ENCODE measurements at places on chromosomes 6 and 20.

DNA sequence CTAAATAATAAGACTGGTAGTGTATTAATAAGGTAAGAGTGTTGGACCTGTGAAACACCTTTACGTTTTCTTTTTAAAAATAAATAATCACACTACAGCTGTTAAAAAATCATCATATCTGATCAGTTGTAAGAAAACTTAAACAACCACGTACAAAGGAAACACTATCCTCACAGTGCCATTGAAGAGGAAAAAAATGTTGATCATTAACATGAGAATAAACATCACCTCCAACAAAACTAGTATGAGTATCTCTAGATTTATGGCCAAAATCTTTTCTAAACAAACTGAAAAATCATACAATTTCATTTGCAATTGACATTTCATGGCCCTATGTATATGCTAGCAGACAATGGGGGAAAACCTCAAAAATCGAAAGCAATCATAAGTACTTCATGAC lies 590 bp downstream of the EYS start:
- DNase-seq: no peak

- no peak for DNase-seq
These were observed 114.3 kb downstream of the DST start for GRCh38 chr6:56528412-56528841.

DNA sequence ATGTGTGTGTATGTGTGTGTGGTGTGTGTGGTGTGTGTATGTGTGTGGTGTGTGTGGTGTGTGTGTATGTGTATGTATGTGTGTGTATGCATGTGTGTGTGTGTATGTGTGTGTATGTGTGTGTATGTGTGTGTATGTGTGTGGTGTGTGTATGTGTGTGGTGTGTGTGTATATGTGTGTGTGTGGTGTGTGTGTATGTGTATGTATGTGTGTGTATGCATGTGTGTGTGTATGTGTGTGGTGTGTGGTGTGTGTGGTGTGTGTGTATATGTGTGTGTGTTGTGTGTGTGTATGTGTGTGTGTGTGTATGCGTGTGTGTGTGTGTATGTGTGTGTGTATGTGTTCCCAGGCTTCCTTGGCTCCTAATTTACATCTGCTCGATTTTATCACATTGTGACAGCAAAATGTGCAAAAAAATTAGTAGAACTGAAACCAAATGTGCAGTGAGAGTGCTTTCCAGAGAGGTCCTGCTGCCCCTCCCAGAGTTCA lies 234.5 kb downstream of the BMP7 start:
- no peak for DNase-seq

- no peak for DNase-seq
These were observed 37.3 kb downstream of the TRAM2 start for GRCh38 chr6:52539607-52540006.

- no peak for DNase-seq
These were observed 12.9 kb downstream of the TPMT start for GRCh38 chr6:18141805-18142590.

DNA sequence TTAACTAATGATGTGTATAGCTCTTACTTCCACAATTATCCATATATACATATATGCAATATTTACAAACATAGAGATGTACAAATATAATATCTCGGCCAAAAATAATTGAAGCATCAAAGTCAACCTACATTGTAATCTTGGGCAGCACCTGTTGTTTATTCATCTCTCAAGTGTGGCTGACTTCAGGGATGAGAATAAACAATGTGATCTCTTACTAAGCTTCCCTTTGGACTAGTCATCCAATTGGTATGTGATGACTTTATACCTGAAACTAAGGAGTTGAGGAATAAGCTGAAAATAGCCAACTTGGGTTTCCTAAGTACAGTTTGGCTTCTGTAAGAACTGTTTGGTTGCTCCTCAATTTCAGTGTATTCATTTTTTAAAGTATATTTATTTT lies 256.6 kb downstream of the KHDC1L start:
- no peak for DNase-seq

DNA sequence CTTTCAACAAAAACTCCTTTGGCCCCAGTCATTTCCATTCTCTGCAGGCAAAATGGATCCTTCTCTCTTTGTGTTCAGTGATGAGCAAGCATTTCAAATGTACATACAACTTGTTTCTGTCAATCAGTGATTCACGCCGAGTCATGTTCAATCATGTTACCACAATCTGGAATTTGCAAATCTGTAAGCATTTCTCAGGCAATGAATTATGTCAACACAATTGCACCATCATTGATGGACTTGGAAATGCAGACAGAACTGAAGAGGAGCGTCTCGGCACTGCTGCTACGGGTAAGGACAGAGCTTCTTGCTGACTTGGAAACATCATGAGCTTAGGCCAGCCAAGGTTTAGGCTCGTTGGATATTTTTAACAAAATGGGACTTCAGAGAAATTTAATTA lies 132.8 kb upstream of the AGPAT4 start:
- no peak for DNase-seq

DNA sequence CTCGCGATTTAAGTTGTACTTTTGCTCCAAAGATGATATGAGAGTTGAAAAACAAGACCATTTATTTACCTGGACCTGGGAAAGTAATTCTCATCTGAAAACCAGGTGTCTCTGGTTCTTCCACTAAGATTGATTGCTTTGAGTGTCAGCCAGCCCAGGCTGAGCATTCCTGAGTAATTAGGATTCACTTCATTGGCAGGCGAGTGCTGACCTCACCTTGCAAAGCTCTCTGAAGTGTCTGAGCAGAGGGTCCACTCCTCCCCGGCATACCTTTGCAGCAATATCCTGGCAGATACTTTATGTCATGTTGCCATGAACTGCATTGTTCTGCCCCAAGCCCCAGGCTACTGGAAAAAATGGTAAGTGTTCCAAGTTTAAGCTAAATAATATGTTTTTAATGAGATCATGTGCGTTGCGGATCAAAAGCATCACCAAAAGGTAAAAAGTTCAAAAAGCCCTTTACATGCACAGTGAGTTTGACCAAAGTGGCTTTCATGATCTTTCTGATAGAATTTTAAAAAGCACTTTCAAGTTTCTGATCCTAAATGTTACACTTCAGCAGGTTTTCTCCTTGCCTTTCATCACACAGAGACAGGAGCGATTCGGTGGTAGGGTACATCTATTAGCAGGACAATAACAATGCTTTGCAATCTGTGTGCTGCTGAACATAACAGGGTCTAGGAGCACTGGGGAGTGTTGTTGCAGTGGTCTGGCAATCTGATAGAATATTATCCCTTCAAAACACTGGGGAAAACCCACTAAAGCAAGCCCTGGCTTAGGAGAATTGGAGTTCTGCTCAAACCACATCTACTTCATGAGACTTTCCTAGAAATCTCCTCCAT lies 127.8 kb upstream of the EEF1E1 start:
- no peak for DNase-seq

- no peak for DNase-seq
These were observed 82.6 kb downstream of the INSM1 start for GRCh38 chr20:20450521-20450920.

GRCh38 chr6:75143191-75143590 lies 62.7 kb downstream of the COL12A1 start:
- no peak for DNase-seq

DNA sequence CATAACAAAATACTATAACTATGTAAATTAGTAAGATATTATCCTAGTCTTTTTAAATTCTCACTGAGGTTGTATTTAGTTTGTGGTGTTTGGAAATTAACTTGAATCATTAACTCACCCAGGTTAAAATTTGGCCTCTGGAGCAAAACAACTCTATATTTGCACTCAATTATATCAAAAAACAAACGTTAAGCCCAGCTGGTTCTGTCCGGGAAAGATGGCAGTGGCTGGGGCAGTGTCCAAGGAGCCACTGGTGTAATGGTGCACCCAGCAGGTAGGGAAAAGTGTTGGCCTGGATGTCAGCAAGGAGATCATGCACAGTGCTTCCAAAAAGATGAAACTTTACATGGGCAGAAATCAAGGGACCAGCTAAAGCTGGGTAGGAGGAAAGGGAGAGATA lies 285.3 kb upstream of the CITED2 start:
- DNase-seq: no peak

- DNase-seq: no peak
These were observed 170.5 kb downstream of the FRK start for GRCh38 chr6:115890238-115890637.

- DNase-seq: no peak
These were observed 219.6 kb downstream of the ANKRD60 start for GRCh38 chr20:58008866-58009265.

Measured in suppressor macrophage (primary cell).